ENCODE measurements at places on chromosomes 4 and X.

DNA sequence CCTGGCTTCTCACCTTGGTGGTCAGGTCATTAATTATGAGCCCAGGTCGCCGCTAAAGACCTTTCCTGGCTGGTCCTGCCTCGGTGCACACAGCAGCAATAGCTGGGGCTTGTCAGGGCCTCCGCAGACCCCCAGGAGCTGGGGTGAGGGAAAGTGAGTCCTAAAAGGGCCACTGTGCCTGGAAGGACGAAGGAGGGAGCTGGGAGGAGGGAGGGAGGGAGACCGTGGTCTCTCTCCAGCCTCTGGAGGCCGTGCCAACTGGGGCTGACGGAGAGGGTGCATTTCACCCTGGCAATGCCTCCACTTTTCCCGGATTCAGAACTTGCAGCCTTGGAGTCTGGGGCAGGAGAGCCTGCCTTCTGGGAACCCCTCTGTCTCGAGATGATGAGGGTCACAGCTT, 60.4 kb downstream of the CRLF2 start:
- no peak for DNase-seq

DNA sequence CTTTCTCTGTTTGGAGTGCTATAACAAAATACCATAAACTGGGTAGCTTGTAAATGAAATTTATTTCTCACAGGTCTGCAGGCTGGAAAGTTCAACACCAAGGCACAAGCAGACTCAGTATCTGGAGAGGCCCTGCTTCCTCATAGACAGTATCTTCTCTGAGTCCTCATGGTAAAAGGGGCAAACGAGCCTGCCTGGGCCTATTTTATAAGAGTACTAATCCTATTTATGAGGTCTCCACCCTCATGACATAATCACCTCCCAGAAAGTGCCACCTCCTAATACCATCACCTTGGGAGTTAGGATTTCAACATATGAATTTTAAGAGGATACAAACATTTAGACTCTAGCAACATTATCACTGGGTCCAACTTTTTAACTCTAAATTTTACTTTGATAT, 200.3 kb downstream of the STPG2 start:
- DNase-seq = no peak

DNA sequence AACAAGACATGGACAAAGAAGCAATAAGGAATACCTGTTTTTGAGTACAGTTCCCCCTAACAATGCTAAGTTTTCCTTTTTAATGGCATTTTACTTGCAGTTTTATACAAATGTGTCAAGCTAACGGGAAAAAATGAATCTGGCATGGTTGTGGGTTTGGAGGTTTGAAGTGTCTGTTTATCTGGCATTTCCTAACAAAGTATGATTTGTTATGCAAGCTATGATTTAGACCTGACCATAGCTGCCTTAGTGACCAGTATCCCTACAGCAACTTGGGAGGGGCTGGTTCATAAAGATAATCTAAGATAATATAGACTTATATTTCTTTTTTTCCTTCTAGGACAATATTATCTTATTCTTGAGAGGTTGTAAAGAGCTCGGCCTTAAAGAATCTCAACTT, 60.6 kb downstream of the LIMCH1 start:
- no peak for DNase-seq

GRCh38 chr4:55561889-55562288, 15.2 kb upstream of the CLOCK start:
- no peak for DNase-seq

Data from CD4-positive, alpha-beta T cell treated with Interleukin-2 at 100 ng/mL for 4 hours (primary cell).